ENCODE measurements at places on chromosomes 2 and 18. TPM values are rescaled to one million over a fixed set of nuclear protein-coding genes. Genes with fewer than 3 reads are reported as not detected.

The SATB2 gene
- 3.2 TPM for total RNA-seq

The THUMPD2 gene
- total RNA-seq: 11.0 TPM

- no peak for DNase-seq
These were observed 173.8 kb upstream of the SIX3 start for GRCh38 chr2:44767691-44768090.

GRCh38 chr2:69993708-69994107 is 32.3 kb upstream of the ASPRV1 start:
- no peak for DNase-seq

Measured in upper lobe of left lung (tissue), 6 donors.